ENCODE measurements at places on chromosomes 4 and X. TPM values are rescaled to one million over a fixed set of nuclear protein-coding genes. Genes with fewer than 3 reads are reported as not detected.

GRCh38 chr4:181476508-181476890 is 766.7 kb upstream of the TENM3 start:
- no peak for DNase-seq

- no peak for DNase-seq
These were observed 275.8 kb upstream of the IL1RAPL1 start for GRCh38 chrX:28311466-28311865.

The TMEM154 gene
- 9.1 TPM for total RNA-seq

The NR3C2 gene
- total RNA-seq = 7.6 TPM

Data from pulmonary artery endothelial cell (primary cell).